ENCODE measurements at places on chromosomes 12 and 14.

DNA sequence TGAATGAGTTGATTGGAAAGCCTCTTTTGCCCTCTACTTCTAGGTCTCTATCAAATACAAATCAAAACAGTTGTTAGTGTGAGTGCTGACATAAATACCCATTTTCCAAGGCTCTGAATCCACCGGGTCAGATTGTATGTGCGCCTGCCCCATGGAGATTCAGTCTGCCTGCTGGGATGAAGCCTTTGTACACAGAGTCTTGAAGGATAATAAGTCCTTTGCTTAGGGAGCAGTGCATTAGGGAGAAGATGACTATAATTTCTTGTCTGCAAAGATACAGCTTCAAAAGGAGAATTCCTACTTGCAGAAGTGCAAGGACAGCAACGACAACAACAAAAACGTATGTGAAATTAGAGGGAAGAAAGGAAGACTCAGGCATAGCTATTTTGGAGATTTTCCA is 90.3 kb upstream of the VRK1 start:
- no peak for DNase-seq

GRCh38 chr12:1199700-1200099 is 208.7 kb downstream of the ERC1 start:
- DNase-seq: no peak

DNA sequence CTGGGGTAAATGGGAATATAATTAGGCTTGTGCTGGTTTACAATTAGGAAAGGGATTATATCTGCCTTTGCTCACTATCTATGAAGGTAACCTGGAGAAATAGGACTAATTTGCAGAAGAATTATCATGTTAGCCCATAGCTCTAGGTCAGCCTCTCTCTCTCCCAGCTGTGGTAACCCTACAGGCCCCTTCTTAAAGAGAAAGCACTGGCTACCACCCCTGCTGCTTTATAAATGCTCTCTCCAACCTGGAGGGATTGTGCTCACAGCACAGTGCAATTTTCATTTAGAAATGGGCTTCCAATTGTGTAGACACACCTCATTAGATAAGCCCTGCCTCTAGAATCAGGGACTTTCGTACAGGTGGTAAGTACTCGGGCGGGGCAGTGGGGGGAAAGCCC is 22.7 kb upstream of the MGST1 start:
- no peak for DNase-seq

- no peak for DNase-seq
Observed at GRCh38 chr12:62903151-62903550, 31.8 kb downstream of the PPM1H start.

GRCh38 chr12:6266541-6266966 is 43.9 kb upstream of the PLEKHG6 start:
- DNase-seq: no peak

GRCh38 chr14:105458571-105458970 is 16.1 kb upstream of the CRIP2 start:
- no peak for DNase-seq

- no peak for DNase-seq
Observed at GRCh38 chr14:92490239-92490959, 23.2 kb upstream of the RIN3 start.

GRCh38 chr14:94689218-94689984 is 77.2 kb downstream of the SERPINA3 start:
- DNase-seq: no peak

DNA sequence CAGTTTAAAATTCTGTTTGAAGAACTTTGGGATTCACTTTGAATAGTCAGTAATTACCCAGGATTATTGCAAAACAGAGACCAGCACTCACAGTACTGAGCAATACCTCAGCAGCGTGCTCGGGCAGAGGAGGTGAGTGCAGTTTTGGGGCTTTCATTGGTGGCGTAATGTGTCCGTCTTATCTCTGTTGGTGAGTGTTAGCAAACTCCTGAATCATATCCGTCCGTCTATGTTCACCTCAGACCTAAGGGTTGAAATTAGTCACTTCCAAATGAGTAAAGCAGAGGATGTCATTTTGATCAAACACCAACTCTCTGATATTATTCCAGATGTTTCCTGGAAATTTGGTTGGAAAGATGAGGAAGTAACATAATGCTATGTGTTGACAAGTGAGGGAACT is 82.8 kb downstream of the BORCS5 start:
- no peak for DNase-seq

GRCh38 chr14:72621387-72622065 is 272.4 kb downstream of the DPF3 start:
- DNase-seq: no peak

GRCh38 chr12:27332714-27333402 is at the start of gene BMAL2:
Gene BMAL2 (plus strand): TSS chr12:27332836. CDS start chr12:27333073, 237 bp downstream.
- DNase-seq: peak; percentile 8

GRCh38 chr12:114709112-114709511 is 25.1 kb upstream of the TBX3 start:
- DNase-seq: no peak

- DNase-seq: no peak
Observed at GRCh38 chr14:89331398-89331797, 85.6 kb downstream of the FOXN3 start.

GRCh38 chr12:87216436-87216835 is 812.8 kb downstream of the C12orf50 start:
- no peak for DNase-seq
